LNCaP clone FGC (cell line): ENCODE measurements at places on chromosomes 6 and 20.

GRCh38 chr6:150086026-150086425 lies 17.1 kb upstream of the ULBP3 start:
- DNase-seq = no peak

- no peak for DNase-seq
Measured at GRCh38 chr6:12865671-12866181, 149.2 kb downstream of the PHACTR1 start.

GRCh38 chr20:43798291-43799149 lies 71.7 kb upstream of the GTSF1L start:
- DNase-seq = no peak

GRCh38 chr6:166008441-166009369 lies 158.9 kb downstream of the TBXT start:
- DNase-seq = no peak

GRCh38 chr20:50023116-50023805 lies 40.5 kb downstream of the SNAI1 start:
- DNase-seq = no peak

- DNase-seq = no peak
Measured at GRCh38 chr20:63934271-63935068, 21.7 kb downstream of the UCKL1 start.
